ENCODE measurements at places on chromosomes 12 and 14.

GRCh38 chr14:52325126-52325525 lies 11.0 kb downstream of the PTGER2 start:
- DNase-seq = no peak

DNA sequence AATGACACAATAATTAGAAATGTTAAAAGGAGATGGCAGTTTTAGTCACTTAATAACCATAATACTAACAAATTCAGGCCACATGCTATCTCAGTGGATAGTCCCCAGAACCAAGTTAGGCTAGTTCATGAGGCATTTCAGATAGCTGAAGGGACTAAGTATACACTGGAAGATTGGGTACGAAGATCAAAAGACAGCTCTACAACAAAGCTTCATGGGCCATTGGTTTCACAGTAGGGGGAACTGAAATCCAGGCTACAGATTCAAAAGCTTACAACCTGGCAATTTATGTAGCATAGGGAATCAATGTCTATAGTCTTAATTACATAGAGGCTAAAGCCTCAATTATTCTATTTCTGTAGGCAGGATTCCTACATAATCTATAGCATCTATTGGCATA lies 343.0 kb downstream of the RGS6 start:
- DNase-seq = no peak

GRCh38 chr14:61569812-61570548 lies 125.3 kb upstream of the HIF1A start:
- peak; percentile 33 for DNase-seq

GRCh38 chr12:9940375-9940774 lies 8.2 kb upstream of the CLEC2A start:
- DNase-seq = no peak

GRCh38 chr14:100297320-100298300 lies 8.6 kb downstream of the SLC25A29 start:
- peak; percentile 77 for DNase-seq

- no peak for DNase-seq
These were observed 24.7 kb downstream of the BTBD6 start for GRCh38 chr14:105273062-105273461.

- DNase-seq = peak; percentile 6
These were observed 1.9 kb upstream of the DYNC1H1 start for GRCh38 chr14:101962503-101962874.

DNA sequence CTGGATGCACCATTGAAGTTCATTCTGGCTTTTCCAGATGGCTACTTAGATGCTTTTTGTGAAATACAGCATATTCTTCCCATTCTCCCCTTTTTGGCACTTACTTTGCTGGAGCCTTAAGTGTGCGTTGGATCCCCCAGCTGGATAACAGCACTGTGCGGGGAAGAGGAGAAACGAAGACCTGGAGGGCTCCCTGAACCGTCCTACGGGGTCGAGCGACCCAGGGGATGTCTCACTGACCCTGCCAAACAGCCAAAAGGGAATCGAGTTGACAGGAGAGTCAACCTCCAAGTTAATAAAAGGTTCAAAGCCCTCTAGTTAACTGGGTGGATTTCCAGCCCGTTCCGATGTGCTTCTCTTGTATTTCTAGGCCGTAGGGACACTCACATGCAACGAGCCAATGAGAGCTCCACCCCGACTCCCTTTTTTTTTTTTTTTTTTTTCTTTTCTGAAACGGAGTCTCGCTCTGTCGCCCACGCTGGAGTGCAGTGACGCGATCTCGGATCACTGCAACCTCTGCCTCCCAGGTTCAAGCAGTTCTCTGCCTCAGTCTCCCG lies 1.0 kb upstream of the CAMKK2 start:
- DNase-seq = no peak

DNA sequence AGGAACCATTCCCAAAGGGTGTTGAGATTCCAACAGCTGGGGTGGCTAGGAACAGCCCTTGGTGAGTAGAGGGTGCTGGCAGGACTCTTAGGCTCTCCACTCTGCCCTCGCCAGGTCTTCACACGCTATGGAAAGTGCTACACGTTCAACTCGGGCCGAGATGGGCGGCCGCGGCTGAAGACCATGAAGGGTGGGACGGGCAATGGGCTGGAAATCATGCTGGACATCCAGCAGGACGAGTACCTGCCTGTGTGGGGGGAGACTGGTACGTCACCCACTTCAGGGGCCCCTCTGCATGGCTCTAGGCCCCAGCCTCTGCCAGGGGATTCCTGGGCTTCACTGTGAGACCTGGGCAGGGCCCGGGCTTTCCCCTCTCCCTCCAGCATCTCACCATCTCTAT lies 8.0 kb upstream of the SMARCD1 start:
- no peak for DNase-seq
